CD8-positive, alpha-beta memory T cell (primary cell): ENCODE measurements at places on chromosomes 1 and 21.

- no peak overlapping the region for H3K27ac ChIP-seq
- no peaks in the 10 kb centered on the region for H3K4me1 ChIP-seq
- no peak for DNase-seq
- H3K36me3 ChIP-seq, result no peaks in the 10 kb centered on the region
- H3K4me3 ChIP-seq, result no peak overlapping the region
Observed at GRCh38 chr1:118158924-118159323, 26.1 kb downstream of the SPAG17 start.

DNA sequence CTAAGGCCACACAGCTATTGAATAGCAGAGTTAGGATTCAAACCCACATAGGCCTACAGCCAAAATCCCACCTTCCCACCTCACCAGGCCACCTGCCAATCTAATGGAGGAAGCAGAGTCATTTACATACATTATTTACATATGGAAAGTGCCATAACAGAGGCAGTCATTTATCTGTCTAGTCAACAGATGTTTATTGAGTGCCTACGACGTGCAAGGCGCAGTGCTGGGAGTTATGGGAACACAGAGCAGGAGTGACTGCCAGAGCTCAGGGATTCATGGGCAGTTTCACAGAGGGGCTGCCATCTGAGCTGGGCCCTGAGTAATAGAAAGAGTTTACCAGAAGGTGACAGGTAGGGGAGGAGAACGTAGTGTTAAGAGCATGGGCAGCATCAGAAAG, 10.3 kb upstream of the PADI6 start:
- H3K27ac ChIP-seq, result no peak overlapping the region
- no peaks in the 10 kb centered on the region for H3K27me3 ChIP-seq
- H3K4me1 ChIP-seq, result no peaks in the 10 kb centered on the region
- DNase-seq, result no peak
- no peak overlapping the region for H3K4me3 ChIP-seq

- H3K36me3 ChIP-seq, result no peaks in the 10 kb centered on the region
- no peak for DNase-seq
- no peak overlapping the region for H3K4me3 ChIP-seq
- no peaks in the 10 kb centered on the region for H3K4me1 ChIP-seq
- no peaks in the 10 kb centered on the region for H3K27me3 ChIP-seq
Observed at GRCh38 chr1:193614817-193615216, 428.4 kb upstream of the B3GALT2 start.

DNA sequence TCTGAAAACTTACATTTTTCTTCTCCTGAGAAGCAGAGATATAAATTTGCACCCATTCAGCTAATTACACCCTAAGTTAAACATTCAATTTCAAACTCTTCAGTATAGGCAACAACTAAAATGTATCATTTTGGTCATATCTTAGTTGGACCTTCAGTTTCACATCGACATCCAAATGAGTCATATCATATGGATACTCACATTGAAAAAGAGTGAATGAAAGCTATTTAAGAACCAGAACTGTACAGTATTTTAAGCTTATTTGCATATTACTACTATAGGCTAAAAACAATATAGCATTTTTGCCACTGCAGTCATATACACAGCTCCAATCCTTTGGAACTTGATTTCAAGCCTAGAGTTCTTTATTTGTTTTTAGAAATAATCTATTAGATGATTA, 33.6 kb downstream of the USP25 start:
- H3K27me3 ChIP-seq, result no peaks in the 10 kb centered on the region
- peaks cover 16% of the 10 kb centered on the region for H3K4me1 ChIP-seq
- DNase-seq, result no peak
- no peaks in the 10 kb centered on the region for H3K36me3 ChIP-seq

- DNase-seq, result no peak
- no peak overlapping the region for H3K4me3 ChIP-seq
- H3K4me1 ChIP-seq, result no peaks in the 10 kb centered on the region
- no peaks in the 10 kb centered on the region for H3K27me3 ChIP-seq
- no peaks in the 10 kb centered on the region for H3K36me3 ChIP-seq
Observed at GRCh38 chr1:9901148-9902059, 8.7 kb downstream of the CTNNBIP1 start.

DNA sequence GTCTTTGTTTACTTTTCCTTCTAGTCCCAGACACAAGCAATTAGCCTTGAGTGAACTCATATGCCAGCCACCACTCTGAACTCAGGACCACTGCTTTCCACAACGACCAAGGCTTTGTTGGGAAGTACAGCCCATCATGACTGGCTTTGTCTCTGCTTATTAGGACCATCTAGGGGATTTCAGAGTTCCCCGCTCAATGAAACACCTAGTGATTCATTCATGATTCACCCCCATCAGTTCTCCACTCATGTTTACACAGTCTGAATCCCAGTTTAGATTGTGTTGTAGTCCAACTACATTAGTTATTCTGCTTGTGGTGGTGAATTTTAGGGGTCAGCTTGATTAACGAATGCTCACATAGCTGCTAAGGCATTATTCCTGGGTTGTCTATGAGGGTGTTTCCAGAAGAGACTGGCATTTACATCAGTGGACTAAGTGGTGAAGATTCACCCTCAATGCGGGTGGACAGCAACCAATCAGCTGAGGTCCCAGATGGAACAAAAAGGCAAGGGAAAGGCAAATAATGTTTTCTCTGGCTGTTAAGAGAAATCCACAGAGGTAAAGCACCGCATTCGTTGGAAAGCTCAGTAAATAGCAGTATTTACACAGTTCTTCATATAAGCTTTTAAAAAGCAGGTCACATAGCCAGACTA, 122.7 kb downstream of the RGS21 start:
- no peaks in the 10 kb centered on the region for H3K36me3 ChIP-seq
- no peak overlapping the region for H3K4me3 ChIP-seq
- no peak overlapping the region for H3K27ac ChIP-seq
- no peaks in the 10 kb centered on the region for H3K4me1 ChIP-seq
- H3K27me3 ChIP-seq, result no peaks in the 10 kb centered on the region

DNA sequence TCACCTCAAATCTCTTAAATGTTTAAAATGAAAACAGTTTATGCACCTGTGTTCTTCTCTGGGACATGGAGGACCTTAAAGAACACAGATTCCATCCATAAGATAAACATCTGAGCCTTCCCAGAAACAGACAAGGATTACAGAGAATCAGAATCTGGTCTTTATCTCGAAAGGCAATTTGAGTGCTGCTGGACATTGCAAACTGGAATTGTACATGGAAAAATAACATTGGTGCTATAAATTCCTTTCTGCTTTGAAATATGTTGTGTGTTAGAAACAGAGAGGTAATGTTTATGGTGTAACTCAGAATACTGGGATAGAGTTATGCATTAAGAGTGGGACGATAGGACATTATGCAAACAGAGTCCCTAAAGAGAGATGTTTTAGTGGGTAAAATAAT, 6.6 kb upstream of the DDR2 start:
- no peak overlapping the region for H3K27ac ChIP-seq
- no peaks in the 10 kb centered on the region for H3K36me3 ChIP-seq
- no peak overlapping the region for H3K4me3 ChIP-seq
- H3K4me1 ChIP-seq, result no peaks in the 10 kb centered on the region

DNA sequence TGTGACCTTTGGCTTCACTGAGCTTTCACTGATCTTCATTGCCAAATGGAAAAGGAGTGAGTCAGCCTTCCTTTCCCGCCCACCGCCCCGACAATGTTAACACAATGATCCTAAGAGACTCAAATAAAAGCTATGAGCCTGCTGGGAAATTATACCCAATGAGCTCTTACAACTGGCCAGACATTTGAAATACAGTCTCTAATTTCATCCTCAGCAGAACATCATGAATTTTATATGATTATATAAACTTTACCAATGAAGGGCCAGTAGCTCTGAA, 252.5 kb downstream of the SIPA1L2 start:
- no peaks in the 10 kb centered on the region for H3K4me1 ChIP-seq
- H3K4me3 ChIP-seq, result no peak overlapping the region
- no peaks in the 10 kb centered on the region for H3K36me3 ChIP-seq
- no peak overlapping the region for H3K27ac ChIP-seq
- H3K27me3 ChIP-seq, result no peaks in the 10 kb centered on the region

GRCh38 chr1:109620401-109620791, 759 bp downstream of the AMPD2 start:
- H3K27ac ChIP-seq, result peak overlapping the region; percentile 91
- no peaks in the 10 kb centered on the region for H3K36me3 ChIP-seq
- no peaks in the 10 kb centered on the region for H3K27me3 ChIP-seq
- peak overlapping the region; percentile 94 for H3K4me3 ChIP-seq
- peaks cover 58% of the 10 kb centered on the region for H3K4me1 ChIP-seq

DNA sequence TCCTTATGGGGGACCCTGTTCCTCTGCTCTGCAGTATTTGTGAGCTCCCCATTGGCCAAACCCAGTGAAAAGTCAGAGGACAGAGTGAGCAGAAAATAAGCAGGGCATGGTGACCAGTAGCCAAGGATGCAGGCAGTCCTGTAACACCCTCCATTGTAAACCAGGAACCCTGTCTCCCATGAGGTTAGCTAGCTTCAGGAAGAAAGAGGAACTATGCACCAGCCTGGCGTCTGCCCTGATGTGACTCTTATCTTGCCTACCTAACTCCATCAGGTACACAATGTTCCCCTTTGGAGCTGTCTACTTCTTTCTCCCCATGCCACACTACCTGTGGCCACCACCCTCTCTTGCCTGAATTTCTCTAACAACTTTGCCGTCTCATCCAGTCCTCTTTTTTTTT, 119.2 kb downstream of the LRIG2 start:
- H3K4me3 ChIP-seq, result no peak overlapping the region
- H3K36me3 ChIP-seq, result no peaks in the 10 kb centered on the region
- H3K4me1 ChIP-seq, result no peaks in the 10 kb centered on the region
- DNase-seq, result no peak
- no peak overlapping the region for H3K27ac ChIP-seq

DNA sequence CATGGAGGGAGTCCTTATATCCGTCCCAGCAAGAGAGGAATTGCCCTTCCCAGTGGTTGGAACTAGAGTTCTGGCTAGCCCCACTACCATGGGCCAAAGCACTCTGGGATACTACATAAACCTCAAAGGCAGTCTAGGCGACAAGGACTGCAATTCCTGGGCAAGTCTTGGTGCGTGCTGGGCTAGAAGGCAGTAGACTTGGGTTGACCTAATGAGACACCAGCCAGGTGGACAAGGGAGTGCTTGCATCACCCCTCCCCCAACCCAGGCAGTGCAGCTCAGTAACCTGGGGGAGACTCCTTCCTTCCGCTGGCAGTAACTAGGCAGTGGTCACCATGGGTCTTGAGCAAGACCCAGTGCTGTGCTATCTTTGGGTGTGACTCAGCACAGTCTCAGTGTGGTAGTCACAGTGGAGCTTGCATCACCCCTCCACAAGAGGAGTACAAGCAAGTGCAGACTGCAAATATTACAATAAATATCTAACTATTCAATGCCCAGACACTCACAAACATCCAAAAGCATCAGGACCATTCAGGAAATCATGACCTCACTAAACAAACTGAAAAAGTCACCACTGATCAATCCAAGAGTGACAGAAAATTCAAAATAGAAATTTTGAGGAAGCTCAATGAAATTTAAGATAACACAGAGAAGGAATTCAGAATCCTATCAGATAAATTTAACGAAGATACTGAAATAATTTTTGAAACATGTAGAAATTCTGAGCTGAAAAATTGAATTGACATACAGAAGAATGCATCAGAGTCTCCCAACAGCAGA, 84.7 kb upstream of the LYPLAL1 start:
- no peak overlapping the region for H3K4me3 ChIP-seq
- no peaks in the 10 kb centered on the region for H3K27me3 ChIP-seq
- no peak overlapping the region for H3K27ac ChIP-seq
- no peak for DNase-seq
- no peaks in the 10 kb centered on the region for H3K36me3 ChIP-seq

- H3K4me1 ChIP-seq, result no peaks in the 10 kb centered on the region
- H3K36me3 ChIP-seq, result no peaks in the 10 kb centered on the region
- H3K27me3 ChIP-seq, result no peaks in the 10 kb centered on the region
- DNase-seq, result no peak
Observed at GRCh38 chr1:48263041-48263440, 40.5 kb downstream of the SLC5A9 start.

DNA sequence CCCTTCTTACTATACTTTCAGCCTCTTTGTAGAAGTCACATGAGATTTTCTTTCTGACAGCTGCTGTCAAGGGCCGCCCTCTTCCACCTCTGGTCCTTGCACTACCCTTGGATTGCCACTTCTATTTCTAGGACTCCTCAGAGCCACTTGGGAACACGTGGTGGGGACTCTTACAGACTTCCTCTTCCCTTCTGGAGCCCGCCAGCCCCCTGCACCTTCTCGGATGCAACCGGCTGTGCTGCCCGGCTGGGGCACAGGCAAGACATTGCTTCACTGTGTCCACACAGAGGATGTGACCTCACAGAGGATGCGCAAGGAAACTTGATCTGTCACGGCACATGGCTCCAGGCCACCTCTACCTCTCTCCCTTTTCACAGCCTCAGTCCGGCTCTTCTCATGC, 2.4 kb upstream of the IKBKE start:
- H3K27ac ChIP-seq, result no peak overlapping the region
- H3K4me1 ChIP-seq, result peaks cover 85% of the 10 kb centered on the region
- no peak overlapping the region for H3K4me3 ChIP-seq
- DNase-seq, result no peak

- no peaks in the 10 kb centered on the region for H3K36me3 ChIP-seq
- no peaks in the 10 kb centered on the region for H3K27me3 ChIP-seq
- H3K4me1 ChIP-seq, result no peaks in the 10 kb centered on the region
- no peak overlapping the region for H3K4me3 ChIP-seq
Observed at GRCh38 chr1:67314696-67315095, 7.0 kb downstream of the IL12RB2 start.

DNA sequence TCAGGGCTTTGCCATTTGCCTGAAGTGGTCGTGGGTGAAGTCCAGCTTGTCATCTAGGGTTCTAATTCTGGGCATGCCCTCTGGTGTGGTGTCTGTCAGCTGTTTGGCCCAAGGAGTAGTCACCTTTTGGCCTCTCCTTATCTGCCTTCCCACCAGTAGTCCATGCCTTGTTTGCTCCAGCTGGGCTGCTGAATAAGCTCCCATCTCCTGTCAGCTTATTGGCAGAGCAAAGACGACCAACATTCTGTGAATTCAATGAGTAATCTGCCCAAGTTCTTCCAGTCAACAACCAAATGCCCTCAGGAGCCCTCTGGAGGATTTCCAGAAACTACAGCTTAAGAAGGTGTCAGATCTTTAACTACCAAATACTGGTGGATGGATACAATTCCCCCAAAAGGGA, 7.0 kb downstream of the BCAN start:
- H3K4me3 ChIP-seq, result no peak overlapping the region
- DNase-seq, result no peak
- H3K4me1 ChIP-seq, result peaks cover 5% of the 10 kb centered on the region
- no peak overlapping the region for H3K27ac ChIP-seq
- H3K27me3 ChIP-seq, result peaks cover 16% of the 10 kb centered on the region
- H3K36me3 ChIP-seq, result no peaks in the 10 kb centered on the region

- H3K4me3 ChIP-seq, result peak overlapping the region; percentile 10
- peak overlapping the region; percentile 77 for H3K27ac ChIP-seq
- no peaks in the 10 kb centered on the region for H3K27me3 ChIP-seq
- DNase-seq, result peak; percentile 59
Observed at GRCh38 chr1:116514708-116515525, 55.9 kb downstream of the CD58 start.

- H3K4me3 ChIP-seq, result no peak overlapping the region
- no peak overlapping the region for H3K27ac ChIP-seq
- no peak for DNase-seq
- H3K36me3 ChIP-seq, result no peaks in the 10 kb centered on the region
Observed at GRCh38 chr1:93681989-93682412, 364 bp upstream of the BCAR3 start.

DNA sequence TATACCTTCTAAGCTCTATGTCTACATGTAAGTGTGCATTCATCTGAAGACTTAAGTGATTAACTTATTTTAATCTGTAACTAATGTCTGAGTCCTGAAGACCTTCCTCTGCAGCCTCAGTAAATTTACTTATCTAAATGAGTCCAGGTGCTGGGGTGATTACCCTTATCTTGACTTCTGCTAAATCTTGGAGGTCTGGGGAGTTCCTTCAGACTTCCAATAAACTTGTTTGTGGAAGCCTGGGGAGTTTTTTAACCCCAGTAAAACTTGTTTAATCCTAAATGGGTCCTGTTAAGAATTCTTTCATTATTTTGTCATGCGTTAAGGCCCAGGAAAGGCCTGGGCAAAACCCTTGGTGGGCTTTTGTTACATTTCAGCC, 37.0 kb downstream of the RSPH1 start:
- no peaks in the 10 kb centered on the region for H3K36me3 ChIP-seq
- H3K27me3 ChIP-seq, result no peaks in the 10 kb centered on the region
- no peak overlapping the region for H3K4me3 ChIP-seq
